ENCODE measurements at places on chromosomes 2 and 18. TPM values are rescaled to one million over a fixed set of nuclear protein-coding genes. Genes with fewer than 3 reads are reported as not detected.

LAMA1 gene
- 7.2 TPM for total RNA-seq

REG1A gene
- total RNA-seq, result not detected

FOSL2 gene
- 39.7 TPM for total RNA-seq

HK2 gene
- 0.09 TPM for total RNA-seq

DNA sequence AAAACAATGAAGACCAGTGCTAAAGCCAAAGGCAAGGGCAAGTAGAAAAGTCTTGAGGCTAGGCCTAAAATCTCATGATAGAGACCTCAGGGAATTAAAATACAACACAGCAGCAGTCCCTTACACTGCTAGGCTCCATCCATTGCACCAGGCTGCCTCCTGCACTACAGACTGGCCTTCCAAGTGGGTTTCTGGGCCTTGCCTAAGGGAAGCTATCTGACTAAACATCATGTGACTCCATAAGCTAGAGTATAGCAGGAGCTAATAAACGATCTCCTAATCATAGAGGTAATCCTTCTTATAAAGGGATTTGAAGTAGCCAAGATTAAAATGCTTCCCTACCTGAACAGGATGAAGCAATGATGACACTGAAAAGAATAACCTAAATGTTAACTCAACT is 77.6 kb upstream of the NFU1 start:
- DNase-seq, result no peak

- no peak for DNase-seq
Measured at GRCh38 chr2:234292962-234293243, 204.0 kb downstream of the ARL4C start.

- DNase-seq, result no peak
Measured at GRCh38 chr2:152453129-152453911, 118.3 kb downstream of the FMNL2 start.

Measured in A172 (cell line).